Activated T-cell treated with anti-CD3 and anti-CD28 coated beads, Interleukin-2, amount 50 U/mL, for 72 hours (primary cell): ENCODE measurements at places on chromosomes 3 and 15. TPM values are rescaled to one million over a fixed set of nuclear protein-coding genes. Genes with fewer than 3 reads are reported as not detected.

- H3K27me3 ChIP-seq = no peaks in the 10 kb centered on the region
- no peak overlapping the region for H3K4me3 ChIP-seq
- peaks cover 4% of the 10 kb centered on the region for H3K36me3 ChIP-seq
- no peak for DNase-seq
- peaks cover 7% of the 10 kb centered on the region for H3K4me1 ChIP-seq
- H3K27ac ChIP-seq = no peak overlapping the region
Observed at GRCh38 chr3:169992156-169992555, 25.5 kb downstream of the SEC62 start.

KCNMB3 gene
- total RNA-seq = 0.46 TPM

CCDC33 gene
- total RNA-seq = not detected

MITF gene
- 0.46 TPM for total RNA-seq

GRCh38 chr3:66953934-66954445 is 44.1 kb upstream of the KBTBD8 start:
- H3K27ac ChIP-seq = no peak overlapping the region
- H3K4me3 ChIP-seq = no peak overlapping the region
- H3K36me3 ChIP-seq = no peaks in the 10 kb centered on the region
- no peaks in the 10 kb centered on the region for H3K27me3 ChIP-seq
- DNase-seq = no peak
- no peaks in the 10 kb centered on the region for H3K4me1 ChIP-seq

GRCh38 chr3:46960835-46961234 is 15.7 kb downstream of the CCDC12 start:
- peak overlapping the region; percentile 62 for H3K4me3 ChIP-seq
- peak overlapping the region; percentile 72 for H3K27ac ChIP-seq
- no peak for DNase-seq
- H3K4me1 ChIP-seq = peaks cover 73% of the 10 kb centered on the region

GRCh38 chr3:32755761-32756160 is 62.0 kb upstream of the TRIM71 start:
- H3K4me3 ChIP-seq = no peak overlapping the region
- peaks cover 6% of the 10 kb centered on the region for H3K4me1 ChIP-seq
- peaks cover 2% of the 10 kb centered on the region for H3K36me3 ChIP-seq
- H3K27me3 ChIP-seq = no peaks in the 10 kb centered on the region
- no peak for DNase-seq
- no peak overlapping the region for H3K27ac ChIP-seq

DNA sequence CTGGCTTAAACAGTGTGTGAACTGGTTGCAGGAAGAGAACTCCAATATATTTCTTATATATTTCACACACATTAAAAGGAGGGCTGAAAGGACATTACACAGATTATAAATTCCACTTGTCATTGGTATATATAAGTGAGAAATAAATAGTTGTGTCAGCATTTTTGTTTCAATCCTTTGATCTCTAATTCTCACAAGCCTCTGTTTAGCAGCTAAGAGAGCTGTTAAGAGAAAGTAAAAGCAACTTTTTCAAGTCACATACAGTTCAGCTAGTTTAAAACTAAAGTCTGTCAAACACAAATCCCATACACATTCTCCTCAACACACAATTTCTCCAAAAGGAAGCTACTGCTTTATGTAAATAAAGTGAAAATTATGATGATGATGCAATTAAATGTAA is 70.5 kb upstream of the CCDC39 start:
- no peak overlapping the region for H3K4me3 ChIP-seq
- H3K27me3 ChIP-seq = no peaks in the 10 kb centered on the region
- DNase-seq = no peak
- H3K4me1 ChIP-seq = no peaks in the 10 kb centered on the region
- no peak overlapping the region for H3K27ac ChIP-seq
- H3K36me3 ChIP-seq = no peaks in the 10 kb centered on the region

GRCh38 chr15:63274427-63274826 is 3.0 kb upstream of the APH1B start:
- H3K4me1 ChIP-seq = peaks cover 48% of the 10 kb centered on the region
- H3K36me3 ChIP-seq = peaks cover 2% of the 10 kb centered on the region
- H3K4me3 ChIP-seq = peak overlapping the region; percentile 5
- DNase-seq = no peak
- H3K27ac ChIP-seq = peak overlapping the region; percentile 5

DNA sequence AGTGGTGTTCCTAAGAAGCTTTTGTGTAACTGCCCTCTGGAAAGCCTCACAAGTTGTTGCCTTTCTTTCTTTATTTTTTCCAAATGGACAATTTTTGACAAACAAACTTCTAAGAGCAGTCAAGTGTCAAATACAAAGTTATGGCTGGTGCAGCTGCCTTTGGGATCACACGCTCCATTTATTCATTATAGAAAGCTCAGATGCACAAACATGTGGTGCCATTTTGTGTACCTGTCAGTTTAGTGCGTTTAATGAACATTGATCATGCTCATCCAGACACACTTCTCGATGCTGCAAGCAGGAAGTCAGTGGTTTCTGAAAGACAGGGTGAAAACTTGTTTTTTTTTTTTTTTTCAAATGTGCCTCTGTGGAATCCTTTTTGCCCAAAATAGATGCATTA is 324.5 kb downstream of the CNTN4 start:
- H3K36me3 ChIP-seq = peaks cover 4% of the 10 kb centered on the region
- no peak overlapping the region for H3K4me3 ChIP-seq
- H3K27me3 ChIP-seq = no peaks in the 10 kb centered on the region
- no peaks in the 10 kb centered on the region for H3K4me1 ChIP-seq
- DNase-seq = no peak

BOC gene
- 0.19 TPM for total RNA-seq

ETV5 gene
- total RNA-seq = 3.4 TPM

- H3K4me1 ChIP-seq = no peaks in the 10 kb centered on the region
- no peaks in the 10 kb centered on the region for H3K27me3 ChIP-seq
- no peaks in the 10 kb centered on the region for H3K36me3 ChIP-seq
- H3K27ac ChIP-seq = no peak overlapping the region
- no peak overlapping the region for H3K4me3 ChIP-seq
Observed at GRCh38 chr3:176147251-176147650, 1050.0 kb downstream of the TBL1XR1 start.

GRCh38 chr3:116341899-116342298 is 103.4 kb downstream of the LSAMP start:
- H3K4me3 ChIP-seq = no peak overlapping the region
- H3K27ac ChIP-seq = no peak overlapping the region
- no peak for DNase-seq
- H3K36me3 ChIP-seq = no peaks in the 10 kb centered on the region
- H3K4me1 ChIP-seq = no peaks in the 10 kb centered on the region

TXNRD3 gene
- 1.9 TPM for total RNA-seq

GRCh38 chr3:23888617-23889228 is 28.1 kb downstream of the NKIRAS1 start:
- H3K27me3 ChIP-seq = no peaks in the 10 kb centered on the region
- H3K36me3 ChIP-seq = peaks cover 3% of the 10 kb centered on the region
- H3K27ac ChIP-seq = no peak overlapping the region

GRCh38 chr3:168648321-168648720 is 552.6 kb upstream of the GOLIM4 start:
- no peak overlapping the region for H3K4me3 ChIP-seq
- DNase-seq = no peak
- H3K27me3 ChIP-seq = no peaks in the 10 kb centered on the region

IVD gene
- total RNA-seq = 61.2 TPM

DNA sequence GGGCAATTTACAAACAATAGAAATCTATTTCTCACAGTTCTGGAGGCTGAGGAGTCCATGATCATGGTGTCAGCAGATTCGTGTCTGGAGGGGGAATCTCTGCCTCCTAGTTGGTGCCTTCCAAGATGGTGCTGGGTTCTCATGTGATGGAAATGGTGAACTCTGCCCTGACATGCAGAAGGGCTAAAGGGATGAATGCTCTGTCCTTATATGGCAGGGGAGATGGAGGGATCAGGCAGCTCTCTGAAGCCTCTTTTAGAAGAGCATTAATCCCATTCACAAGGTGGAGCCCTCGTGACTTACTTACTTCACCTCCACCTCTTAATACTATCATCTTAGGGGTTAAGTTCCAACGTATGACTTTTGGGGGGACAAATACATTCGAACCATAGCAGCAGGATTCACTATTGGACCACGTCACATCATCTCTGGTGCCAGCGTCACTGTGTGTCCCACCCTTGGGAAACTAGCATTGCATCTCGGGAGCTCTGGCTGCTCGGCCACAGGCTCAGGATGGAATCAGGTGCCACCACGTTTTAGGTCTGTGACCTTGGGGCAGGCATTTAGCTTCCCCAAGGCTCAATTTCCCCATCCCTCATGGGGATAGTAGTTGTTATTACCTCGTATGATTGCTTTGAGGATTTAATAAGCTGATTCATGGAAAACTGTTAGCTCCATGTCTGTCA is 53.0 kb downstream of the SV2B start:
- no peak overlapping the region for H3K4me3 ChIP-seq
- DNase-seq = no peak
- H3K36me3 ChIP-seq = no peaks in the 10 kb centered on the region
- no peak overlapping the region for H3K27ac ChIP-seq
- no peaks in the 10 kb centered on the region for H3K4me1 ChIP-seq

- no peaks in the 10 kb centered on the region for H3K36me3 ChIP-seq
- peaks cover 74% of the 10 kb centered on the region for H3K4me1 ChIP-seq
- peak overlapping the region; percentile 77 for H3K4me3 ChIP-seq
- peak overlapping the region; percentile 39 for H3K27ac ChIP-seq
- no peaks in the 10 kb centered on the region for H3K27me3 ChIP-seq
- DNase-seq = no peak
Observed at GRCh38 chr15:38696790-38697495, 132.3 kb upstream of the RASGRP1 start.

DNA sequence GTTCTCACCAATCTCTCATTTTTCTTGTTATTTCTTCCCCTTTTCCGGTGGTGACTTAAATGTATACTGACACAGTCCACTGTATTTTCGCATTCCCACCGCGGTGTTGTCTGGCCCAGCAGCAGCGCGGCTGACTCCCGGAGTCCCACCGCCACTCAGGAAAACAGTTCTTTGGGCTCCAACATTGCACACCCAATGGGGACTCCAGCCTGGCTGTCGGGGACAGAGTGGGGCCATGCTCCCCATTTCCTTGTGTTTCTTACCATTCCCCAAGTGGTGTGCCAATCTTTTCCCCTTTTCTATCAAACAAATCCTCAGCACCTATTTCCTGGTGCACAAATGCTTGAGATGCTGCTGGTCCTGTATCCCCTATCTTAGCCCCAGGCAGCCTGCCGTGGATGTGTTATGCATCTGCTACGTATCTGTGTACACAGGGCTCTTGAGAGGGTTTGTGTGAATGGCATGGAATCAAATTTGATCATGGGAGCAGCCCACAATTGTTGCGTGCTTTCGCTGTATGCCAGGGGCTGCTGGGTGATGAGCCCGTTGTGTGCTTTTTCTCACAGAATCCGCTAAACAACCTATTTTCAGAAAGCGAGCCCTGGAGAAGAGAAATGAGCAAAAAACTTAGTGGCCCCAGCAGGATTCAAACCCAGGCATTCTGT is 219.1 kb upstream of the RGMA start:
- DNase-seq = no peak
- H3K27me3 ChIP-seq = no peaks in the 10 kb centered on the region
- no peaks in the 10 kb centered on the region for H3K4me1 ChIP-seq
- H3K4me3 ChIP-seq = no peak overlapping the region
- H3K27ac ChIP-seq = no peak overlapping the region

DNA sequence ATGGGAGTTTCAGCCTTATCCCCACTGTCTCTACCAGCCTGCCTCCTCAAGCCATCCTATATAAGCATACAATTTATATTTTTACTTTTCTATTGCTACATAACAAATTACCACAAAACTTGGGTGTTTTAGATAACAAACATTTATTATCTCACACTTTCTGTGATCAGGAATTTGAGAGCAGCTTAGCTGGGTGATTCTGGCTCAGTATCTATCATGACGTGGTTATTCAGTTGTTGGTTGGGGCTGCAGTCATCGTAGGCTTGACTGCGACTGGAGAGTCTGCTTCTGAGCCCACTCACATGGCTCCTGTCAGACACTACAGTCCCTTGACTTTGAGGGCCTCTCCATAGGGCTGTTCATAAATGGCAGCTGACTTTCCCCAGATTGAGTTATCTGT is 20.7 kb downstream of the PARP15 start:
- H3K36me3 ChIP-seq = peaks cover 2% of the 10 kb centered on the region
- no peaks in the 10 kb centered on the region for H3K4me1 ChIP-seq
- H3K4me3 ChIP-seq = no peak overlapping the region
- DNase-seq = no peak

- H3K4me3 ChIP-seq = no peak overlapping the region
- H3K4me1 ChIP-seq = no peaks in the 10 kb centered on the region
Observed at GRCh38 chr3:25170021-25170420, 258.0 kb upstream of the RARB start.

MASP1 gene
- not detected for total RNA-seq

DNA sequence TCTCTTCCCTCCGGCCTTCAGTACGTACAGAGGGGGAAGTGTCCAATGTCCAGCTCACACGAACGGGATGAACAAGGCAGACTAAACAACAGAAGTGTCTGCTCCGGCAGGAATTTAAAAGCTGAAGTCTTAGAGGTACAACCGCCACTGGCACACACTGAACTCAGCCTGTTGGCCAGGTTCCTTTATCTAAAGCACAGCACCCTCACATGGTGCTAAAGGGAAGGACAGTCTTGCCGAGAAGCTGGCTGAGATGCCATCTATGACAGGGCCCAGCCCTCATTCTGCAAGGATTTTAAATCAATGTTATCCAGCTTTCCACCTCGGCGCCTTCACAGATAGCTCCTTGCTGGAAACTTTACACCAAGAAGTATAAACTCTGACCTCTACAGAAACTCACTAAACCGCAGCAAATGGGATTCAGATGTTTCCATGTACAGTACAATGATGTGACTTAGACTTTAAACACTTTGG is 2.8 kb downstream of the ADAMTS17 start:
- H3K4me1 ChIP-seq = peaks cover 14% of the 10 kb centered on the region
- no peaks in the 10 kb centered on the region for H3K36me3 ChIP-seq
- H3K27ac ChIP-seq = peak overlapping the region; percentile 9
- DNase-seq = peak; percentile 66
- H3K4me3 ChIP-seq = peak overlapping the region; percentile 33
- peaks cover 10% of the 10 kb centered on the region for H3K27me3 ChIP-seq

TM2D3 gene
- 40.7 TPM for total RNA-seq

DNA sequence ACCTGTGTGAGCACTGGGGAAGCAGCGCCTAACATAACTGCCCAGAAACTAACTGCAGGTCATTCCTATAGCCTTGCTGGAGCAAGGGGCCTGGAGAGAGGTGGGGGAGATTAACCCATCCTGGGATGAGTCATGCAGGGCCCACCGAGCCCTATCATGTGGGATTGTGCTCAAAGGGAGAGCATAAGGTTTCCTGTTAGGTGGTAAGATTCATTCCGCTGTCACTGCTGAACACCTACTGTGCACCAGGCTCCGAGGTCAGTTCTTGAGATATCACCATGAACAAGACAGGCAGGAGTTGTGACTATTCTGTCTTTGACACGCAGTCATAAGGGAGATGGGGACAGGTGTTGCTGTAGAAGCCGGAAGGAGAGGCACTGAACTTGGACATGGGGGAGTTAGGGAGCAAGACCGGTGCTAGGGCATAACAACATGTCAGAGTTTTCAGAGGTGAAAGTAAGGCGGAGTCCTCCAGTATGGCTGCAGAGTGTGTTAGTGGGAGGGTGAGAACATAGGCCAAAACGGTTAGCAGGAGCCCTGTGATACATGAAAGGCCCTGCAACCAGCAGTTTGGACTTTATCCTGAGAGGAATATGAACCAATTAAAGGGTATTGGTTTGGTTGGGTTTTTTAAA is 2.4 kb downstream of the SLC25A38 start:
- peaks cover 11% of the 10 kb centered on the region for H3K36me3 ChIP-seq
- H3K4me3 ChIP-seq = peak overlapping the region; percentile 98
- H3K27me3 ChIP-seq = no peaks in the 10 kb centered on the region
- DNase-seq = no peak
